ENCODE measurements at places on chromosomes 11 and 22.

- DNase-seq = peak; percentile 25
These were observed 29.4 kb downstream of the GUCD1 start for GRCh38 chr22:24525416-24526037.

GRCh38 chr22:28223826-28224225, 304.8 kb upstream of the PITPNB start:
- DNase-seq = no peak

DNA sequence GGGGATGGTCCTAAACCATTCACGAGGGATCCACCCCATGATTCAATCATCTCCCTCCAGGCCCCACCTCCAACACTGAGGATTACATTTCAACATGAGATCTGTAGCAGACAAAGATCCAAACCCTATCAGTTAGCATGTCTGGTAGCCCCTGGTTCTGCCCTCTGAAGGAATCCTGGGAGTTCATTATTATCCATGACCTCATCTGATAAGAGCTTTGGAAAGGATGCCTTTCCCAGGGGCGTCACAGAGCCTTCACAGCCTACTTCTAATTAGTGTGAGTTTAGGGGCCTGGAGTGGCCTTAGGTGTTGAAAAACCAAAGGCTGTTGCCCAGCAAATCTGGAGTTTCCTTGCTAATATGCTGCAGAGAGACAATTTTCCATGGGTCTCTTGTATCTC, 8.6 kb upstream of the EIF3M start:
- DNase-seq = no peak

GRCh38 chr11:1553808-1554594, 18.1 kb downstream of the DUSP8 start:
- no peak for DNase-seq

DNA sequence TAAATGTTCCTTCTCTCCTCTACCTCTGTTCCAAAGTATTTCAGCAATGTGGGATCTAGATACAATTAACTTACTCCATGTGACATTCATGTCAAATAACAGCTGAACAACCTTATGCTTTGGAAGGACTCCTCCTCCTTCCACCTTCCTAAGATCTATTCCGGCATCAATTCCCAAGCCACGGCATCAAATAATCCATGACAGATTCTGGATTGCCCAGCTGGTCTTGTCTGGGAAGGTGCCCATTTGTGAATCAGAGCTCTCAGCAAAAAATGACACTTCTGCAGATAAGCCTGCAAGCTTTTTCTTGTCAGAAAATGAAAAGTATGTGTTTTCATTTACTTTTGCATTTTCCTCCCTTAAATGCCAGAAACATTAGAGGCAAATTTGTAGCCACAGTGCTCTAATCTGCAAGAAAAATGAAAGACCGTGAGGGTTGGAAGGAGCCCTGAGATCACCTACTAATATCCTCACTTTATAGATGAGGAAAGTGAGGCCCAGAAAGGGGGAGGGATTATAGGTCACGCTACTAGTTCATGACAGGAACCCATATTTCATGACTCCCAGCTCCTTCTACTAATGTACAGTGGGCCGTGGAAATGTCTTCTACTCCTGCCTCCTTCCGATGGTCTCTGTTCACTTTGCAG, 124.0 kb downstream of the ME3 start:
- DNase-seq = no peak

GRCh38 chr11:118892514-118892913, 8.8 kb downstream of the CXCR5 start:
- peak; percentile 90 for DNase-seq

GRCh38 chr11:118200901-118201680, 23.7 kb downstream of the JAML start:
- no peak for DNase-seq

- no peak for DNase-seq
These were observed 6.3 kb downstream of the LDHAL6A start for GRCh38 chr11:18461909-18462308.

DNA sequence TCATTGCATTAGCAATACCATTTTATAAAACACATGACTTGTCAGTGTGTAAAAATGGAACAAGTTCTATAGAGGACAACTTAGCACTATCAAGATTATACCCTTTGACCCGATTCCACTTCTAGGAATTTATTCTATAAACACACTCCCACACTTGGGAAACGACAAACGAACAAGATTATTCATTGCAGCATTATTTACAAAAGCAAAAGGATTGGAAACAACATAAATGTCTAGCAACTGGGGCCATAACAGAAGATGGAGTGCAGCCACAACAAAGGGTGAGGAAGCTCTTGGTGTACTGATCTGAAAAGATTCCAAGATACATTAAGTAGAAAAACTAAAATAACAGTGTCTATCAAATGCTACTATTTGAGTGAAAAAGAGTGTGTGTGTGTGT, 2.3 kb upstream of the IRAG1 start:
- DNase-seq = no peak

GRCh38 chr22:30054067-30054763, 26.0 kb upstream of the HORMAD2 start:
- no peak for DNase-seq

- DNase-seq = peak; percentile 71
These were observed 43.2 kb downstream of the MACROD1 start for GRCh38 chr11:64122411-64123410.

GRCh38 chr11:131299598-131300438, 70.6 kb upstream of the NTM start:
- no peak for DNase-seq

DNA sequence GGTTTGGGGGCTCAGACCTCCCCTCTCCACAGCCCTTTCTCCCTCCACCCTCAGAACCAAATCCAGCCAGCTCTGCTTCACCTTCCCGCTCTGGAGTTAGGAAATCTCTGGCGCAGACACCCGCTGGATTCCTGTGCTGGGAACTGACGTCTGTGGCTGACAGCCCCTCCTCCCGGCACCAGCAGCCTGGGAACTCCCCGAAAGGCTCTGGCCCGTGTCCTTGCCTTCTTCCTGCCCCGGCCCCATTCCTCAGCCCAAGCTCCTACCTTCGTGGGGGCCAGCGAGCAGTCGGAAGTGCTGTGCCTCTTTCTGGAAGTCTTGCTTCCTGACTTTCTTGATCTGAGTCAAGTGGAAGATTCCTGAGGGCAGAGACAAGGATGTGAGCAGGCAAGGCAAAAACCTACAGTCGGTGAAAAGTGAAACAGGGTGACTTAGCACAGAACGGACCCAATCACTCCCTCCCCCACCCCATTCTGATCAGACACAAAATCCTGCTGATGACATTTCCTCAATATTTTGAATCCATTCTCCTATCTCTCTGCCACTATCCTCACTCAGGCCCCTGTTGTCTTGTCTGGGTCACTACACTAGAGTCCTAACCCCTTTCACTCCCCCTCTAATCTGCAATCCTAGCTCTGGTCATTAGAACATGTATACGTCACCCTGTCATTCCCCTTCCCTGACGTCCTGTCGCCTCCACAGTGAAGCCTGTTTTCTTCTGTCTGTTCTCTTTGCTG, 34.1 kb downstream of the CHRDL2 start:
- no peak for DNase-seq

Measured in NCI-H1105 (cell line).